ENCODE measurements at places on chromosomes 11 and 22.
A peak's percentile ranks its signal among the peaks of the same experiment; 100 is the strongest.

- DNase-seq = no peak
These were observed 5.1 kb downstream of the USP35 start for GRCh38 chr11:78193806-78194205.

DNA sequence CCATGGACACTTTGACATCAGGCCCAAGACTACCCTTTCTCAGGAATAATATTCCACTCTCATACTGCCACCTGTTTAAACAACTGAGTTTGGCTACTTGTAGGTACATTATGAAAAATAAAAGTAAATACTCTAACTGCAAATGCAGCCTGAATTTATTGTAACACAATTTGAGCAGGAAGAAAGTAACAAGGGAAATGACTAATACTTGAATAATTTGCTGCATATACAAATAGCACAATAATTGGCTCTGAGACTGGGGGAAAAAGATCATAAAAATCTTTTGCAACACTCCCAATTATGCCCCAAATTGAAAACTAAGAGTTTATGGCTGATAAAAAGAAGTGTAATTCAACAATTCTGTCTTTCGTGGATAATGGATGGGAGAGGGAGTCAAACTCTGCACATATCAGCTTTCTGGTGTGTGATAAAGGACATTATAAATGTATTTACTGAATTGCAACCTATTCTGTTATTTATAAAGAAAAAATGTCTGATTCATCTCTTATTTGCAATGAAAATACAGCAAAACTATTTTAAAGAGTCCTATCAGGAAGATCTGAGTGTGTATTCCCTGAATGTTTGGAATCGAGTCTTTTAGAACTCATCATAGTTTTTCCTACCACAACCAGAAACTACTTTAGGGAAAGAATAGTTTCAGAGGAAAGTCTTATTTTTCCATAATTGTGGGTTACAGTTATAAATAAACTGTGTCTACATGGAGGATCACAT lies 359.0 kb downstream of the JRKL start:
- DNase-seq = no peak

DNA sequence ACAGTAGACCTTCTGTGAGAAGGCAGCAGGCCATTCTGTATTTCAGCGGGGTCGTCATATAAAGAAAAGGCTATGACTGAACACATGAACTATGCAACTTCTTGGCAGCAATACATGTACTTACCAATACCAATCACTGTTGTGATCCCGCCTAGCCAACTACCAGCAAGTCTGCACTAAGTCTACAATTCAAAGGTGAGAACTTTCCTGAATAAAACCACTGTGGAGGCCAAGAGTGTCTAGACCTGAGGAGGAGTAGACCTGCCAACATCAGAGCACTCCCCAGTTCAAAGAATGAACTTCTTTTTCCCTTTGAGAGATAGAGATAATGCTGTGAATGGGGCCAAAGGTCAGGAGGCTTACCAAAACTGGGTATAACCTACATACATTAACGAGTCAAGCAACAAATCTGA lies 108.2 kb downstream of the SIK3 start:
- no peak for DNase-seq

GRCh38 chr11:71151561-71151960 lies 100.8 kb downstream of the SHANK2 start:
- DNase-seq = no peak

GRCh38 chr22:26906464-26906863 lies 249.1 kb downstream of the MIAT start:
- no peak for DNase-seq

GRCh38 chr22:33984656-33985285 lies 64.5 kb upstream of the LARGE1 start:
- no peak for DNase-seq

GRCh38 chr11:35042913-35043312 lies 96.1 kb upstream of the CD44 start:
- no peak for DNase-seq

GRCh38 chr11:35214226-35214770 lies 75.3 kb downstream of the CD44 start:
- no peak for DNase-seq

DNA sequence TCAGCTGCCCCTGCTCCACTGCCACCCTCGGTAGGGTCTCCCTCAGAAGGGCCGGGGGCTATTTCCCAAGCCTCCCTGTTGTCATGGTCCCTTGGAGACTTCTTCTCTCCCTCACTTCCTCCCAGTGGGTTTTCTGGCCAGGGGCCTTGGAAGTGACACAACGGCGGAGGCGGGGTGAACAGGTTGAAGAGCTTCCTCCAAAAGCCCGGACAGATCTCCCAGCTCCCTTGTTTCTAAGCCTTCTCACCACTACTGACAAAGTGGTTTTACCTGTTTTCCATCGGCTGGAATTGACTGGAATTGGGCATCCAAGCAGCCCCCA lies 14.5 kb downstream of the MYH9 start:
- no peak for DNase-seq

DNA sequence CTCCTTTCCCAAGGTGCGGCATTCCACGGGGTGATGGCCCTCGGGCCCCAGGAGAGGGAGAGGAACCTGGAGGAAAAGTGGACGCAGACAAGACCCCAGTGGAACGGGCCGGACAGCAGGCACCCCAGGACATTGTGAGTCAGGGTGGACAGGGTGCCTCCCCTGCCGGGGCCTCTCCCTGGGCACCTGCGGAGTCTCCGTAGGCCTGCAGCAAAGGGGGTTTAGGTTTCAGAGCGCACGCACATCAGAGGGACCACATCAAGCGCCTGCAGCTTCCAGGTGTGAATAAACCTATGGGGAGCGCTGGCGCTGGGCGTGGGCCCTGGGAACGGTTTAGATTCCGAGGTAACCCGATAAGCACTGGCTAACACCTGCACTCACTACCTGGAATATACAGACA lies 22.7 kb upstream of the FGF19 start:
- no peak for DNase-seq

DNA sequence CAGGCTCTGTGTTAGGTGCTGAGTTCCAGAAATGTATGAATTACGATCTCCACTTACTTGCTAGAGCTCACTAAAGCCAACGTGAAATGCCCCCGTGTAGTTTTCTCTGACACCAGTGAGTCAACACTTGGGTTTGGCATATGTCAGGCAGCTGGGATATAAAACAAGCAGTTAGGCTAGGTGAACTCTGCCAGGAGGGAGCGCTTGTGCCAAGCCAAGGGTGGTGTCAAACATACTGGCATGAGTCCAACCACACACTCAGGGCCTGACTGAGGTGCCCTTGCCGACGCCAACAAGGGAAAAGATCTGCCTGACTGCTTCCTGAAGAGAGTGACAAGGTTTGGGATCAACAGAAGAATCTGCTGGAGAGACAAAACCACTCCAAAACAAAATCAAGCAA lies 167.8 kb upstream of the NARS2 start:
- no peak for DNase-seq

GRCh38 chr11:118749429-118749828 lies 41.5 kb downstream of the DDX6 start:
- DNase-seq = no peak

DNA sequence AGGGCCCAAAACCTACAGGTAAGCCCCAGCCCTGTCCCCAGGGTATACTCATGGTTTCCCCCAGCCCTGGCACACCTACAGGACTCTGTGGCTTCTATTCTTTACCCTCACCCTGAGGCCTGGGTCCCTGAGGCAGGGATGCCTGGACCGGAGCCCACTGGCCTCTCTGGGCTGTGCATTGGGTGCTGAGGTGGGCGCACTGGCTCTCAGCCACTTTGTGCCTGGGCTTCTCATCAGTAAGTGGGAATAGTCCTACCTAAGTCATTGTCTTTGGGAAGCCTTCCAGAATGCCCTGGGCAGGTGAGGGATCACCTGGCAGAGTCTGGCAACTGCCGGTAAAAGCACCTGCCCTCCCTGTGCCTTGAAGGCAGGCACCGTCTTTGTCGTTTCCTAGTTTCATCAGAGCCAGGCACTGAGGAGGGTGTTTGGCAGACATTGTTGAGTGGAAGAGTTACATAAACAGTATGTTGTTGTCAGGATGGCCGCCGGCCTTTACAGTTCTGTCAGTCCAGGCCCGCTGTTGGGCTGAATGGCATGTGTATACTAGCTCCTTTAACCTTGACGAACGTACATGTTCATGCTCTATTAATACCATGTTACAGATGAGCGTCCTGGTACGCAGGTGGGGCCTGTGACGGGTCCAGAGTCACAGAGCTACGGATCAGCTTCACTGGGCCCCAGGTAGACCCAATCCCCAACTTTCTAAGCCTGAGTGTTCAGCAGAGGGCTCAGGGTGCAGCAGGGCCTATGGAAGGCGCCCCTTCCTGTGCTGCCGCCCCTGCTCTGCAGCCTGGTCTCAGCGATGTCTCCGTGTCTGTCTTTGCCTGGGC lies 23.0 kb downstream of the SHANK3 start:
- DNase-seq = no peak

- DNase-seq = peak; percentile 38
These were observed 33.4 kb upstream of the PTPRJ start for GRCh38 chr11:47946682-47947559.

GRCh38 chr11:47204637-47204989 lies 10.2 kb upstream of the DDB2 start:
- DNase-seq = peak; percentile 31

GRCh38 chr11:44946263-44946662 lies 4.4 kb downstream of the TP53I11 start:
- peak; percentile 34 for DNase-seq

- no peak for DNase-seq
These were observed 235.9 kb upstream of the NARS2 start for GRCh38 chr11:78810559-78811009.

DNA sequence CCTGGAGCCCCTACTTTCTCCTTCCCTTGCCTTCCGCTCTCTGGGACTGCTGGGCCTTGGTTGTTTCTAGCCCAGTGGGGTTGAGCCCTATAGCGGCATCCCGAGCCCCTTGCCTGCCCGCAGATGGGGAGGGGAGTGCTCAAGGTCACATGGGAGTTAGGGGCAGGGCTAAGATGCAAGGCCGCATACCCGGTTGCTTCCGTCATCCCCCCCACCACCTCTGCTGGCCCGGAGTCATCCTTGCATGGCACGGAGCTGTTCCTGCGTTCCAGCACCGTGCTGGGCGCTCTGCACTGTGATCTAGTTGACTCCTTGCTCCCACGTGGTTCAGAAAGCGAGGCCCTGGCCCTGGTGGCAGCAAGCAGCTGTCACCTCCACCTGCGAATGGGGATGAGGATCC lies 18.0 kb downstream of the FLRT1 start:
- DNase-seq = no peak

DNA sequence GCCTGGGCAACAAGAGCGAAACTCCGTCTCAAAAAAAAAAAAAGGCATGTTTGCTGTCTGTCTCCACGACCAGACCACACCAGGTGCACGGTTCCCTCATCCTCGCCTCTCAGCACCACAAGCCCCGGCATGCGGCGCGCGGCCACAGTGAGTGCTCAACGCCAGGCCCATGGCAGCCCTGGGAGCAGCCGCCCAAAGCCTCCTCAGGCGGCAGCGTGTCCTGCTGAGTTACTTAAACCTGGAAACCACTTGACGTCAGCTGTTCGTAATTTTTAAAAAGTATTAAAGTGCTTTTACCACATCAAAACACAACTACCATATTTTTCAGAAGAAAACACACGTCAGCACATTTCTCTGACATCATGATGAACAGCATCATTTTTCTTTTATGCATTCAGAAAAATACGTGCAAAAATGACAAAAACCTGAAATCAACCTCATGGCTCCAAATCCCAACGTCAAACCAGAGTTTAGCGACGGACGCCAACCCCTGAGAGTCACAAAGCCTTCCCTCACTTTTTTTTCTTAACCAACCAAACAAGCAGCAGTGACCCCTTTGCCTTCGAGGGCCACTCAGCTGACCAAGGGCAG lies 2.1 kb downstream of the DEAF1 start:
- no peak for DNase-seq

- DNase-seq = no peak
These were observed 5.0 kb upstream of the KCNJ11 start for GRCh38 chr11:17393472-17393871.

GRCh38 chr11:14424096-14424495 lies 65.1 kb upstream of the RRAS2 start:
- DNase-seq = no peak

GRCh38 chr11:6498121-6498520 lies 1.0 kb downstream of the DNHD1 start:
- DNase-seq = peak; percentile 70

DNA sequence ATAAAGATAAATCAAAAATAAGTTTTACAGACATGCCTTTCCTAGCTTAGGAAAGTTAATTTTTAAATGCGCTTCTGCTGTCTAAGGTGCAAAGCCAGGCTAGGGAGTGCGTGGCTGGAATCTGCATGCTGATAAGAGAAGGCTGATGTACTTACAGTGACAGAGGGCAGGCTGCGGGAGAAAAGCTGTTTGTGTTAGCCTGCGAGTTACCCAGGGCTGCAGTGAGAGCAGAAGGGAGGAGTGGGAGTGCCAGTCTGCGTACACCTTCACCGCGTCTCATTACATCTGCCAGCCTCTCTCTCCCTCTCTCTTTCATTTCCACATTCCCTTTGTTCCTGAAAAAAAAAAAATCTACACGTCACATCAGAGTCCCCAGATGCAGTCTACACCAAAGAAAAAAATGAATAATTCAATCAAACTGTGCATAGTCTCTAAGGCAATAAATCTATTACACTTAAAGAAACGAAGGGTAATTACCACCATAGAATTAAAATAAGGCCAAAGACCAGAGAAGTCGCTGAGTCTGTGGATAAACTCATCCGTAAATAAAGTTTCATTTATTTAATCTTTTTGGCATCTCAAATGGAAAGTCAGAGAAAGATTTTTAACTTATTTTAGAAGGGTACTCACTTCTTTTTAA lies 126.4 kb upstream of the C11orf58 start:
- no peak for DNase-seq

- DNase-seq = no peak
These were observed 6.6 kb downstream of the DGCR2 start for GRCh38 chr22:19115628-19116027.

GRCh38 chr11:69445131-69445470 lies 36.4 kb upstream of the LINC01488 start:
- no peak for DNase-seq

- no peak for DNase-seq
These were observed 16.1 kb downstream of the MS4A6E start for GRCh38 chr11:60343094-60343704.

DNA sequence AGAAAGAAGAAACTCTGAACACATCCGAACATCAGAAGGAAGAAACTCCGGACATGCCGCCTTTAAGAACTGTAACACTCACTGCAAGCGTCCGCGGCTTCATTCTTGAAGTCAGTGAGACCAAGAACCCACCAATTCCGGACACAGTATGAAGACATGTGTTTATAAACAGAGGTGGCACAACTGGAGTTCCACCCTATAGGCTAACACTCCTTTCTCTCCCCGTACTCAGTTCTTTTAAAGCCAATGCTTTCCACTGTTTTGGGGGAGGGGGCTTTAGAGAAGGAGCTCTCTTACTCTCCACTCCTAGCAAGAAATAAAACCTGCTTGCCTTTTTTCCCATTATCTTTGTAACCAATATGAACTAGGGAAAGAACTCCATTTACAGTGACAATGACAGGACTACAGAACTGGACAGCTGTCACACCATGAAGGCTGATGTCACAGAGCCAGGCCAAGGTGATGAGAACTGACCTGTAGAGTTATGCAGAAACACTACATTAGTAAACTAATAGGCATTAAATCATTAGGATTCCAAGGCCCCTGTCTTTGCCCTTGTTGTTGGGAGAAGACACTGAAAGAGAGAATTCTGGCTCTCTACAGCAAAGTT lies 733 bp downstream of the TRIM5 start:
- DNase-seq = no peak

Measured in occipital lobe (tissue), 3 donors.